ENCODE measurements at places on chromosomes 5 and 9.

DNA sequence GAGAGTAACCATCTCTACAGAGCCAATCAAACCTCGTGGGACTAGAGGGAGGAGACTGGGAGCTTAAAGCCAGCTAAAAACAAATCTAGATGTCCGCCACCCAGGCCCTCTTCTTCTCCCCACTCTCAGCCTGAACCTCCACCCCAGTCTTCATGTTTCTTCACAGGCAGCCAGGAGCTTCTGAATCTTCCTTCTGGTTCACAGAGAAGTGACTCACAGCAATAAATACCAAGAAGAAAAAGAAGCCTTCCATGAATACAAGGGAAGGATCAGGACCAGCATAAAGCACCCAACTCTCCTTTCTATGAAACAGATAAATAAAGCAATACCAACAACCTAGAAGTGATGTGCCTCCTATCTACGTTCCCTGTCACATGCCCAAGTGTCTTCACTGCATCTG lies 103.3 kb upstream of the SLIT3 start:
- no peak for DNase-seq

- DNase-seq = no peak
These were observed 152.2 kb upstream of the MPDZ start for GRCh38 chr9:13431692-13432091.

- no peak for DNase-seq
These were observed 39.5 kb upstream of the PSD2 start for GRCh38 chr5:139755892-139756671.

DNA sequence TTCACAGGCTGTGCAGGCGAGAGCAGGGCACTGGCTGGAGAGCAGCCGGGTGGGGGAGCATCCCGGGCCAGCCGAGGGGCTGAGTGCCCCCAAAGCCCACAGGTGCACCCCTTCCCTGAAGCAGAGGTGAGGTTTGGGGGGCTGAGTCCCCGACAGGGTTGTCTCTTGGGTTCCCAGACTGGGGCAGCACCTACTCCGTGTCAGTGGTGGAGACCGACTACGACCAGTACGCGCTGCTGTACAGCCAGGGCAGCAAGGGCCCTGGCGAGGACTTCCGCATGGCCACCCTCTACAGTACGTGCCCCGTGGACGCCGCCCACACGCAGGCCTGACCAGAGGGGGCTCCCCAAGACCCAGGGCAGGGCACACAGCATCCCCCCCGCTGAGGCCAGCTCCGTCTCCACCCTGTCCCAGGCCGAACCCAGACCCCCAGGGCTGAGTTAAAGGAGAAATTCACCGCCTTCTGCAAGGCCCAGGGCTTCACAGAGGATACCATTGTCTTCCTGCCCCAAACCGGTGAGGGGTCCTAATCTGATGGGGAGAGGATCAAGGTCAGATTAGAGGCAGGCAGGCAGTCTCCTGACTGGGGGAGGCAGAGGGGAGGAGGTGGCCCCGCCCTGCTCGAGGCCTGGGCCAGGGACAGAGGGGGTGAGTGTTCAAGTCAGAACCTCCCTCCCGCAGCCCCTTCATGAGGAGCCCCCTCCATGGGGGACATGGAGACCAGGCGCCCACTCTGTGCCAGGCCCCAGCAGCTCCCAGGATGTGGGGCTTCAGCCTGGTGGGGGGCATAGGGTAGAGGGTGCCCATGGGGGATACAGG lies 2.7 kb downstream of the PTGDS start:
- no peak for DNase-seq

DNA sequence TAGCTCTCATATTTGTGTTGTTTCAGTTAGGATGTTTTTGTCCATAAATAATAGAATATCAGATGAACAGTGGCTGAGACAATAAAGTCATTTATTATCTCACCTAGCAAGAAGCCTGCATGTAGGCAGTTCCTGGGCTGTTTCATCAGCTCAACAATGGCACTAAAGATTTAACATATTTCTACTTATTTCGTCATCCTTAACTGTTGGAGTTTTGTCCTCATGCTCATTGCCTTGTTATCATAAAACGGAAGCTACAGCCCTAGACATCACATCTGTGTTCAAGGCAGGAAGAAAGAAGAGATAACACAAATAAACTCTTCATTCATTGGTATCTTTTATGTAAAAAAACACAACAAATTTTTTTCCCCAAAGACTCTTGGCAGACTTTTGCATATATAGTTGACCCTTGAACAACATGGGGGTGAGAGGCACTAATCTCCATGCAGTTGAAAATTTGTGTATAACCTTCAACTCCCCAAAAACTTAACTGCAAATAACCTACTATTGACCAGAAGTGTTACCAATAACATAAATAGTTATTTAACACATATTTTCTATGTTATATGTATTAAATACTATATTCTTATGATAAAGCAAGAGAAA lies 277.2 kb upstream of the ADRA1B start:
- DNase-seq = no peak

DNA sequence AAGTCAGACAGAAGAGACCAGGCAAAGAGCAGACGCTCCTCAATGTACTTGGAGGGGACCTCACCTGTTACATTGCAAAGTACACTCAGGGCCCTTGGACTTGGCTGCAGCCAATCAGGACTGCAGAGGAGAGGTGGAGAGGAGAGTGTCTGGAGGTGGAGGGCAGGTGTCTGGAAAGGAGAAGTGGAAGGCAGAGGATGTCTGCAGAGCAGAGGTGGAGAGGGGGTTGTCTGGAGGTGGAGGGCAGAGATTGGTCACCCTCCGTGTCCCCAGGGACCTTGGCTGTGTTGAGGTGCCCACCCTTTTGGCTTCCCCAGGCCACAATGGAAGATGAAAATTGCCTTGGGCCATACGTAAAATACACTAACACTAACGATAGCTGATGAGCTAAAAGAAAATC lies 241.3 kb upstream of the IRX2 start:
- no peak for DNase-seq

GRCh38 chr5:172377856-172378255 lies 76.5 kb downstream of the SH3PXD2B start:
- no peak for DNase-seq

GRCh38 chr5:147509710-147510651 lies at the start of gene DPYSL3:
DPYSL3 (minus strand) TSS chr5:147510068; CDS start chr5:147509858, 210 bp downstream.
- no peak for DNase-seq

- no peak for DNase-seq
These were observed 81.3 kb downstream of the RAPGEF1 start for GRCh38 chr9:131658377-131659129.

GRCh38 chr5:89036704-89037489 lies 153.9 kb upstream of the MEF2C start:
- DNase-seq = no peak

GRCh38 chr5:135189024-135189423 lies 155.0 kb upstream of the PITX1 start:
- DNase-seq = no peak

- no peak for DNase-seq
These were observed 27.6 kb downstream of the ATP10B start for GRCh38 chr5:160824301-160825001.

GRCh38 chr5:52648726-52649125 lies 139.0 kb upstream of the ITGA1 start:
- no peak for DNase-seq

GRCh38 chr9:121921444-121921843 lies 171.7 kb downstream of the TTLL11 start:
- no peak for DNase-seq

DNA sequence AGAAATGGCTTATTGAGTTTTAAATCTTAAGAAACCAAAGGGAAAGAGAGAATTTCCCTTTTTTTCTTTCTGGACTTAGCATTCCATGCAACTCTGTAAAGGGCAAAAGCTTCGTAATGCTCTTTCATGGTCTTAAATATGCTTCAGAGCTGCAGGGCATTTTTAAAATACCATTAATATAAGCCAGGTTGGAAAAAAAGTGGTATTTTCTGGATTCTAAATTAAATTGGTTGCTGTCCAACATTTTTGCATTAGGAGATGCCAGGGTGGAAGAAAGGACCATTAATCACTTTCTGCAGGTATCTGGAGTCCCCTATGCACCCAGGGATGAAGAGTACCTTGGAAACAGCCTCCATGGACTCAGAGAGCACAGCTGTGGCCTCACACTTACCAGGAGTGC lies 215.1 kb upstream of the DAPK1 start:
- no peak for DNase-seq
